ENCODE measurements at places on chromosomes 4 and X.

DNA sequence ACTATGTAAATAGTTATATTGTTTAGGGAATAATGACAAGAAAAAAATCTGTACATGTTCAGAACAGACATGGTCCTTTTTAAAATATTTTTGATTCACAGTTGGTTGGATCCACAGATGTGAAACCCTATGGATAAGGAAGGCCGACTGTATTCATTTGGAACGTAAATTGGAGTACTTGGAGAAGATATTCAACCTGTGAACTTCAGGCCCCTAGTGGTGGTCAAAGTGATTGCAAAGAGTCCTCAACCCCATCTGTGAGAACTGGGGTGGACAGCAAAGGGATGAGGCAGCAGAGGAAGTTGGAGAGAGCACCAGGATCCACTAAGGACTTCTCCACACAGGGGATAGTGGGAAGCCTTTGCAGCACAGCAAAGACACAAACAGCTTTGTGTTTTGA is 6.2 kb upstream of the CXCL13 start:
- no peak for DNase-seq

GRCh38 chrX:45751156-45751555 is 550.5 kb upstream of the DIPK2B start:
- DNase-seq: no peak

DNA sequence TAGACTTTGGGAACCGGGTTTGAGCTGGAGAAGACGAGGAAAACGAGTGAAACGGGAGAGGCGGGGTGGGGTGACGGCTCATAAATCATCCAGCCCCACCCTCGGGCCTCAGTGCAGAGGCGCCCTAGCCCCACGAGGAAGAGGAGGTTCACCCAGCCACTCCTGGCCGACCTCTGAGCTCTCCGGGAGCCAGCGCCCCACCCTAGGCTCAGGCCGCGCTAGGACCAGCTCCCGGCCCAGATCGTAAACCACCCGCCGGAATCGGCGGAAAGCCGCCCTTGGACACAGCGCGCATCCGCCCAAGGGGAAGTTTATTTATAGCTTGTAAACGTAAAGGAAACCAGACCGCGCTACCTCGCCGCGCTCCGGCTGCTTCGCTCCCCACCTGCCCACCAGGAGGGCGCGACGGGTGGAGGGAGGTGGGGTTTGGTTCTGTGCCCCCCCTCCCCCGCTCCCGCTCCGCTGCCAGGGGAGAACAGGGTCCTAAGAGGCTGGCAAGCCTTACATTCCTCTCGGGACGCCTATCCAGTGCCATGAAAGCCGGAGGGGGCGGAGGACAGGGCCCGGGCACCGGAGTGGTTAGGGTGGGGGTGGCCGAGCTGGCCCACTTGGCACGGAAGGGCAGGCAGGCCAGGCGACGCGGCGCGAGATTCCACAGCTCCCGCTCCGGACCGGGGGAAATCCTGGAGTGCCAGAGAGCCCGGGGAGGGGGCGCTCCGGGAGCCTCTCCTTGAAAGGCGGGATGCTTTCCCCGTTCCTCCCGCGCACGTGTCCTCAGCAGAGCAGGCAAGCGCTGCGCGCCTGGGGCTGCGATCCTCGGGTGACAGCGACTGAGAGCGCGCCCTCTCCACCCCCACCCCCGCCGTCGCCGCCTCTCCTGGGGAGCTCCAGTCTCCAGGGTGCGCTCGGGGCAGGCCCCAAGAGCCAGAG is 84.2 kb downstream of the BCOR start:
- peak; percentile 55 for DNase-seq

- DNase-seq: no peak
These were observed 6.0 kb downstream of the PLXNB3 start for GRCh38 chrX:153769865-153770600.

GRCh38 chrX:13536551-13536950 is 32.9 kb upstream of the EGFL6 start:
- no peak for DNase-seq

DNA sequence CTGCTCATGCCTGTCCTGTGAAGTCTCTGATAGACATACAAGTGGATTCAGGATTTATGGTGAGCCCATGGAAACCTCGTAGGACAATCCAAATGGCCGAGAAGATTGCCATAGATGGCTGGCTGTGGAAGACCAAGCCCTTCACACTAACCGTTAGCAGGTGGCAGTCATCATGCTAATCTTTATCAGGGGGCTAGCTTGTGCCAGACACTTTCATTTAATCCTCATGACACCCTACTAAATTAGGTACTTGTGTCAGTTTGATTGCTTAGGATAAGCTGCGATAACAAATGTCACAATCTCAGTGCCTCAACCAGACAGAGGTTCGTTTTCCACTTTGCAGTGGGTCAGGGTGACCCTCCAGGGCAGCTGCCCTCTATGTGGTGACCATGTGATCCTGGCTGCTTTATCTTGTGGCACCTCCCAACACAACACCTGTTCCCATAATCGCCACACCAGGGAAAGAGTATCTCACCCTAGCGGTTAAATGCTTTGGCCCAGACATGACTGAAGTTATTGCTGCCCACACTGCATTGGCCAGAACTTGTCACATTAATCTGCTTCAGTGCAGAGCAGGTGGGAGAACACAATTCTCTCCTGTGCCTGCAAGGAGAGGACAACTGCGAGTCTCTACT is 60.8 kb downstream of the REPS2 start:
- peak; percentile 3 for DNase-seq

DNA sequence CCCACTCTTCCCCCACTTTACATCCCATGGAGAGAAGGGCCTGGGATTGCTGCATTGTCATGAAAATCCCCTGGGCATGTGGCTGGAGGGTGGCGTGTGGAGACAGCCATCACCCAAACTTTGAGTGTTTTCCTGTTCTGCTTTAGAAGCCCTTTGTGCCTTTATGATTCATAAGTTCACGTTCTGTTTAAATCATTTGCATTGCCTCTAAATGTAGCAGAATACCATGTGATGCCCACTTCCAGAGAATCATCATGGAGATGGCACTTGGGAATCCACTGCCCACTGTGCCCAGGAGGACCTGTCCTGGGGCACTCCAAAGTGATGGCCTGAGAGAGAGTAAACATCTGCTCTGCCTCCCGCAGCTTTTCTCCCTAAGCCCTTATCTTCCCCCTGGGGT is 52.8 kb downstream of the MED28 start:
- DNase-seq: no peak

DNA sequence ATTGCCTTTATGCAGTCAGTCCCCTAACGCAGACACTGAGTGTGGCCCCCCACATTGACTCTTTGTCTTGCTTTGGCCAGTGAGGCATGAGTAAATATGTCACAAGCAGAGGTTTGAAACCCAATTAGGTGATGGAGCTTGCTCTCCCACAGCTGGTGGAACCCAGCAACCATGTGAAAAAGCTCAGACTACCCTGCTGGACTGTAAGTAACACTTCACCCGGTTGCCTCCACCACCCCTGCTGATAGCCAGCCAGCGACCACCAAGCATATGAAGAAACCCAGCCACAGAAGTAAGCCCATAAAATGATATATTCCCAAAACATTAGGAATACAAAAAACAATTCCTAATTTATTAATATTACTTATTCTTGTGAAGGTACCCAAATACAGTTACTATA is 21.6 kb upstream of the PDCL2 start:
- DNase-seq: no peak

DNA sequence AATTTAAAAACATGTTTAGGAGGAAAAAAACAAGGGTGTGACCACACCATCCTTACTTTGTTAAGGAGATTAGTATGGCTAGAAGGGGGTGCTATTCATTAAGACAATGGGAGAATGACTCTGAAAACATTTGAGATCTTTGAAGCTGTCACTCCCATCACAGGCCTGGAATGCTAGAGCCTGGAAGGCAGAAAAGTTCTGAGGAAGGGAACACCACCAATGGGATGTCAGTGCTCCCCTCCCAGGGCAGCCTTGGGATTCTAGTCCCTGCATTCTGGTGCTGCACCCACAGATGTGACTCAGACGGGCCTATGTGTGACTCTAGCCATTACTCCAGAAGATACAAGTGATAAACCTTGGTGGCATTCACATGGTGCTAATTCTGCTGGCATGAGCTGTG is 162.2 kb upstream of the ANXA10 start:
- DNase-seq: no peak

DNA sequence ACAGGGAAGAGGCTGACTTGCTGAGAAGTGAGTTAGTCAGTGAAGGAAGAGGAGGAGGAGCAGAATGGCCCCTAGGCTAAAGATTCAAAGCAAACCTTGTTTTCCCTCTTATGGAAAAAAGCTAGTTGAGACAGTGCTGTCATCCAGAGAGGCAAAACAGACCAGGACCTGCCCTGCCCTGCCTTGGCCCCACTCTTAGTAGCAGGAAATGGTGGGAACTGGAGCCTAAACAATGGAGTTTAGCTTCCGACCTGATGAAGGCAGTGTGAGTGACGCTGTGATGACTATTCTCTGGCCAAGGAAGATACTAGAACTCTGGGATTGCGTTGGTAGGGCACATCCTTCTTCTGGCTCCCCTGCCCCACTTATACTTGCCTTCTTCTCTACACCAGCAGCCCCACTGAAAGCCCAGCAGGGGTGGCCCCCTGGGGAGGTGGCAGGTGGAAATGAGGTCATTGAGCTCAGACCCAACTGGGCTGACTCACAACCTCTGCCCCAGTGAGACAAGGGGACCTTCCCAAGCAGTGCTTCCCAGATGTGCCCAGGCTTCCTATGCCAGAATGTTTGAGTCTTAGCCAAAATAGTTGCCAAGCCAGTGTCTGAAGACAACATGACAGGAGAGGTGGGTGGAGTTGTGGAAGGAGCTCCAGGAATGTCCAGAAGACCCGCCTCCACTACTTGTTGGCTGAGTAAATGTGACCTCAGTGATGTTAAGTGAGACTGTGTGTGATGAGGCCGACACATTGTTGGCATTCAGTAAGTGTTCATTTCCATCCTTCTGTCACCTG is 38.8 kb downstream of the MSN start:
- peak; percentile 64 for DNase-seq

DNA sequence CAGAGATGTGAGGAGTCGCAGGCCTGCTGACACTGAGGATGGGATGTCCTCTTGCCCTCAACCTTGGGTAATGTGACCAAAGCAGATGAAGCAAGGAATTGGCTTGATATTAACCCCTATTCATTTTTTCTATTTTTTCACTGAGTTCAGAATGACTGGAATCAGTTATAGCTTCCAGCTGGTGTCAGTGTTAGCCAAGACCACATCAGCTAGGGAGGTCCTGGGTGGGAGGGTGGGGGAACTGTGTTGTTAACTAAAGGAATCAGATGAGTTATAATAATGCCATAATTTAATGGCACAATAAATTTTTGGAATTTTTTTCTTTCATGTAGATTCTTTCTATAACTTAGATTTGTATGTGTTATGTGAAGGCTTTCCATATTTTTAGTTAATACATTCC is 91.9 kb downstream of the EGF start:
- no peak for DNase-seq

DNA sequence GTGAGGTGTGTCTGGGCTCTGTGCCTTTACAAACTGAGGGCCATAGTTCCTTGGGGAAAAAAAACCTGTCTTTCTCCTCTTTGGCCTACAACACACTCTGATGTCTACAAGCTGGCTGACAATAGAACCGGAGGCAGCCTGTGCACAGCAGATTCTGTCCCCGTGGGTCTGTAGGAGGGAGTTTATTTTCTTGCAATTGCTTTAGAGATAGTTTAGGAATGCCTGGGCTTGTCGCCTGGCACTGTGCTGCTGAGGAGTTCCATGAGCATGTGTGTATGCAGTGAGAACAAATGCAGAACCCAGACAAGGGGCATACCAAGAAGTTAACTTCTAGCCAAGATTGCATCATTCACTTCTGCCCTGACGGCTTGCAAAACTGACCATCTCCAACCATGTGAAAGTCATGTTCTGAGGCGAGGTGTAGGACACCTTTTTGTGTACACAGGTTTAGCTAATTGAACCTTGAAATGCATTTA is 54.1 kb downstream of the CCNI start:
- DNase-seq: no peak

DNA sequence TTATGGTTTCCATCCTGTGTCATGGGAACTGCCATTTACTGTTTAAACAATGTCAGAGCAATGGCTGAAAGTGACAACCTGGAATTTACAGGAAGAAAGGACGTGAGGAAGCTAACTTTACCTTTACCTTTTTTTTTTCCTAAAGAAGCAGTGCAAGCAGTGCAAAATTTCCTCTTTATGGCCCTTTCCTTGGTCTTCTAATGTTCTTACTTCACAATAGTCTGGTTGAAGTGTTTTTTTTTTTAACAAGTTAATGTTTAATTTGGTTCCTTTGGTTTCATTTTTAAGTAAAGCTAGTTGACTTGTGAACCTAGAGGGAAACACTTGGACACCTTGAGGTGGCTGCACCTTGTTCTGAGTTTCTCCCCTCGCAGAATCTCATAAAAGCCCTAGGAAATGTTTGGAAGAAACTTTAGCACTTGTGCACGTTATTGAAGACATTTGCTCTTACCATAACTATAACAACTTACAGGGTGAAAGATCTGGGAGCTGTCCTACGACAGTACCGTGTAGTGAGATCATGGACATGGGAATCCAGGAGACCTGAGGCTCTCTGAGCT is 1.8 kb downstream of the SGMS2 start:
- DNase-seq: no peak

GRCh38 chrX:10240918-10241317 is 84.1 kb downstream of the CLCN4 start:
- no peak for DNase-seq

DNA sequence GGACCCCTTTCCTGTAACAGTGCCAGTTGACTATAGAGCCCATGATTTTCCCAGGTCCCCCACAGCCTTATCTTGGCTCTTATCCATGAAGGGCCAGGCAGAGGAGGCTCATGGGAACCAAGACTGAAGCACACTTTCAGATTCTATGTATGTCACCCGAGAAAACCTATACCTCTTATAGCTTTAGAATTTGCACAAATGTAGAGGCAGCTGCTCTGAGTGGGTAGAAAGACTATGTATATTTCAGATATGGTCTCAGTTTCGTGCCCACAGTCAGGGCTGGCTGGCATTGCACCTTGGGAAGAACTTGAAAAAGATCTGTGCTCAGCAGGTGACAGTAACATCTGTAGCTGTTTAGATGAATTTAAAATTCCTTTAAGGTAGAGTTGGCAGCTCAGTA is 8.3 kb upstream of the LNX1 start:
- no peak for DNase-seq

DNA sequence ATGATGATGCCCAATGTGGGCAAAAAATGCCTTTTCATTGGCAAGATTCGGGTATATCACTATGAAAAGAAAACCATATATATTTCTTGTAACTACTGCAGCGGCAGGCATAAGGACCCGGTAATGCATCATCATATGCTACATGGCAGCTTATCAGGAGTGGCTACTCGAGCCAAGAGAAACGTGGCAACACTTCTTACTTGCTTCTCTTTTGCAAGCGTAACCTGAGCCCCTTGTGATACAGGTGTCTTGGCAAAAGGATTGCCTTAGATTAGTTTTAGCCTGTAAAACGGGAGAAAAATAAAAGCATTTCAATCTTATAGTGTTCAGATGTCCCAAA is 280.3 kb downstream of the SPRY1 start:
- DNase-seq: no peak

- DNase-seq: no peak
These were observed 11.2 kb downstream of the JADE1 start for GRCh38 chr4:128820671-128821070.

GRCh38 chrX:32153585-32153984 is 1057.8 kb downstream of the DMD start:
- no peak for DNase-seq

GRCh38 chr4:113181289-113182007 is 132.0 kb downstream of the ANK2 start:
- no peak for DNase-seq
